Activated naive CD4-positive, alpha-beta T cell (primary cell): ENCODE measurements at places on chromosomes 6 and 20.
A peak's percentile ranks its signal among the peaks of the same experiment; 100 is the strongest.

GRCh38 chr6:708237-708598 is 15.3 kb upstream of the EXOC2 start:
- no peak for DNase-seq

DNA sequence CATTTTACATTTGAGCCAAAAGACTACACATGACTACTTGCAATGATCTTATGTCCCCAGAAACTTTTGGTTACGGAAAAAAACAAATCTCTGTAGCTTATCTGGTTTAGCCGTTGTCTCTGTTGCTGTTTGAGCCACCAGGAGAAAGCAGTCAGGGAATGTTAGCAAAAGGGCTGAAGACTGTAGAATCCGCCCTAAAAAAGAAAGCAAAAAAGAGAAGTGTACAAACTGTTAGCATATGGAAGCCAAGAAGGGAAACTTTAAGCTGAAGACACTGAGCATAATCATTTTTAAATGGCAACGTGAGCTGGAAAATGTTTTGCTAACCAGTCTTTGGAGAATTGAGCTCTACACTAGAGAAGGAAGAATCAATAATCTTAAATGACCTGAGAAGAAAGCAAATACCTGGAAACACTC is 69.9 kb upstream of the MYLIP start:
- DNase-seq, result no peak

GRCh38 chr6:133359760-133360159 is 118.6 kb downstream of the EYA4 start:
- no peak for DNase-seq

DNA sequence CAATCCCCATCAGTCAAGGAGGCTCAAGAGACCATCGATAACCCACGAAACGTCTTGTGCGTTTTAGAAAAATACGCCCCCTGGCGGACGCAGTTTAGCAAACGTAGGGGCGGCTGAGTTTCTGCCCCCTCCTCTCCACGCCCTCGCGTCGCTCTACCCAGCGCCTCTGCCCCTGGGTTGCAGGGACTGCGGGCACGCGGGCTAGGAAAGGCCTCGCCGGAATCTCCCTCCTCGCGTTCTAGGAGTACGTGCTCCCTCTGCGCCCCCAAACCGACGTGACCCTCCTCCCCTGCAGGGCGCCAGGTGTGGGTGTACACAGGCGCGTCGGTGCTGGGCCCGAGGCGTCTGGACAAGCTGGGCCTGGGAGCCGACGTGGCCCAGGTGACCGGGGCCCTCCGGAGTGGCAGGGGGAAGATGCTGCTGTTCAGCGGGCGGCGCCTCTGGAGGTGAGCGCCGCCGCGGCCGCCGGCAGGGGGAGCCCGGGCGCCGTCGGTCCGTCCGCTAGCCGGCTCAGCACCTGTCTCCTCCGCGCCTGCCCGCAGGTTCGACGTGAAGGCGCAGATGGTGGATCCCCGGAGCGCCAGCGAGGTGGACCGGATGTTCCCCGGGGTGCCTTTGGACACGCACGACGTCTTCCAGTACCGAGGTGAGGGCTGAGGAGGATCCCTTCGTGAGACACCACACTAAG is 5.3 kb downstream of the MMP9 start:
- DNase-seq, result peak; percentile 40

GRCh38 chr6:83870649-83871048 is 11.2 kb downstream of the CYB5R4 start:
- DNase-seq, result no peak

GRCh38 chr6:33636655-33637054 is 15.5 kb downstream of the ITPR3 start:
- no peak for DNase-seq

DNA sequence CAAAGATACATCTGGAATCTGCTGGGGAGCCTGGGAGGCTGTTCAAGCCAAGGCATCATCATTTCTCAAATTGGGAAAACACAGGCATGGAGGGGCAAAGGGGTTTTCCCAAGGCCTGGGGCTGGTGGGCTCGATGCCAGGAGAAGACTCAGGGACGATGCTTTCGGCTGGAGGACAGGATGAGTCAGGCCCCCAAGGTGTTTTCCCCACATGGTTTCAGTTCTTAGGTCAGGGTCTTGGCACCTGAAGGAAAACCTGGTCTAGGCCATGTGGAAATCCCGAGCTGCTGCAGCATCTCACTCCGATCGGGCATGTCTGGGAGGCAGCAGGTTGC is 348.1 kb downstream of the CDC5L start:
- no peak for DNase-seq

GRCh38 chr20:4122926-4123325 is 107.6 kb upstream of the RNF24 start:
- DNase-seq, result no peak

- DNase-seq, result no peak
Observed at GRCh38 chr20:60060593-60060992, 102.4 kb downstream of the CDH26 start.

GRCh38 chr6:142878407-142878806 is 66.6 kb downstream of the HIVEP2 start:
- no peak for DNase-seq

GRCh38 chr6:7647504-7647903 is 57.5 kb downstream of the SNRNP48 start:
- DNase-seq, result no peak

- no peak for DNase-seq
Observed at GRCh38 chr6:22451962-22452361, 117.4 kb upstream of the HDGFL1 start.

DNA sequence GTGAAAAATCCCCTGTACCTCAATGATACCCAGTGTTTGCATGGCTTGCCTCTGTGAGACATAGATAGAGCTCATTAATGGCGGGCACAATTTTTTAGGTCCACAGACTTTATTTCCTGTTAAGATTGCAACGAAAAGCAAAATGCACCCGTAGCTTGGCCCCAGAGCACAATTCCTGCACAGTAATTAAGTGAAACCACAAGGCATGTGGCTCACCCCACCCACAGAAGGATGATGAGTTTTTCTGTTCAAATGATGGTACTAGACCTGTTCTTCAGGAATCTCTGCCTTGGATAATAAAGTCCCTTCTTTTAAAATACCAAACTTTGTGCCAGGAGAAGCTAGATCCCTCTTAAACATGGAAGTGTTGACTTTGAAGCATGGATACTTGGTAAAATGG is 738.1 kb downstream of the QKI start:
- DNase-seq, result no peak

DNA sequence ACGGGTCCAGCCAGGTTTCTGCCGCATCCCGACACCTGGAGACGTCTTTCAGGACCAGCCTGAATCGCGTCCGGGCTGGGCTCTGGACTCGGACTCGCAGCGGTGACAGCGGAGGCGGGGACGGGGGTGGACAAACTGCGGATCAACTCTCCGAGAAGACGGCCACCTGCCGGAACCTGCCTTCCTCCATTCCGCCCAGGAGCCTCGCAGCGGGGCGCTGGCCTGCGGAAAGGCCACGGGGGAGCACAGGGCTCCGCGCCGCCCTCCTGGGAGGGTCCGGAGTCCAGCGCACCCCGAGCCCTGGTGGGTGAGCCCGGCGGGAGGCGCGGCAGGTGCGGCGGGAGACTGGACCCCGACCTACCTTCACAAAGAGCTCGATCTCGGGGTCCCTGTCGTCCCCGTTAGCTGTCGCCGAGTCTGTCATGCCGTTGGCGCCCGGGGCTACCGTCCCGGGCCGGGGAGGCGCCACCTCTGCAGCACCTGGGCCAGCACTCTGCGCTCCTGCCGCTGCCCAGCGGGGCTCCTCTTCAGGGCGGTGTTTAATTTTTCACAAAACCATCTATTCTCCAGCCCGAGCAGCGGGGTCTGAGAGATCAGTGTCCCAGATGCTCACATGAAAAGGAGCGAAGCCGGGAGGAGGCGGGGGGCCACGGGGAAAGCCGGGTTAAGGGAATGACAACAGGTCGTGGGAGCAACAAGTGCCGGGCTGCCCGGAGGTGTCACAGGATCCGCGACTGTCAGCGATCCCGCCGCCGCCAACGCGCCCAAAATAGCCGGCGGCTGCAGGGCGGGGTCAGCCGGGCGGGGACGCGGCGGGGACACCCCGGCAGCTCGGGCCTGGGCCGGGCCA is at the start of gene CLIC5:
Gene CLIC5 (minus strand): TSS at position 742 of the 850 bp plus-strand sequence. CDS start 318 bp downstream, at position 424.
- no peak for DNase-seq

GRCh38 chr6:4981761-4982160 is 22.1 kb downstream of the RPP40 start:
- DNase-seq, result no peak

DNA sequence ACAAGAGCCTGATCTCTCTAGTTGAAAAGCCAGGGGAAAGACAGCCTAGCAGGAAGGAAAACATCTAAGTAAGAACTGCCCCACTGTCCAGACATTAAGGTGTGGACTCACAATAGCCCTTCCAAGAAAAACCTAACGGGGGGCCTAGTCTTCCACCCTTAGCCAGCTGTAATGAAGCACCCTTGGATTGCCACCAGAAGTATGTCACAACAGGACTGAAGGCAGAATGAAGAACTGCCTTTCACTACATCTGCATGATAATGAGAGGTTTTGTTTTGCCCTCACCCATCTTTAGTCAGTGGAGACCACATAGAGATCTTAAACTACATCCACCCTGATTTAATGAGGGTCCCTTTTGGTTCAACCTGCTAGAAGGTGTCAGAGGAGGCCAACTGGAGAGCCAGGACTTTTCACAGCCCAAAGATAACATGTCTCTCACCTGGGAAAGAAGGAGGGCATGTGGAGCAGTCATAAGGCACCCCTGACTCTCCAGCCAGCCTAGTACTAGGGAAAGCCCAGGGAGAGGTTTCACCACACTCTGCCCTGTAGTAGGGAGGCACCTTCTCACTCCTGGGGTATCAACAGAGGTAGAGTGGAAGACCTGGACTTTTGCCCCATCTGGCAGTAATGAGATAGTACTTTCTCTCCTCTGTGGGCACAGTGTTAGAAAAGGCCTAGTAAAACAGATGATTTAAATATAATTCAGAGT is 1017.4 kb upstream of the MANEA start:
- DNase-seq, result no peak

- no peak for DNase-seq
Observed at GRCh38 chr6:164347455-164347854, 932.9 kb downstream of the QKI start.

DNA sequence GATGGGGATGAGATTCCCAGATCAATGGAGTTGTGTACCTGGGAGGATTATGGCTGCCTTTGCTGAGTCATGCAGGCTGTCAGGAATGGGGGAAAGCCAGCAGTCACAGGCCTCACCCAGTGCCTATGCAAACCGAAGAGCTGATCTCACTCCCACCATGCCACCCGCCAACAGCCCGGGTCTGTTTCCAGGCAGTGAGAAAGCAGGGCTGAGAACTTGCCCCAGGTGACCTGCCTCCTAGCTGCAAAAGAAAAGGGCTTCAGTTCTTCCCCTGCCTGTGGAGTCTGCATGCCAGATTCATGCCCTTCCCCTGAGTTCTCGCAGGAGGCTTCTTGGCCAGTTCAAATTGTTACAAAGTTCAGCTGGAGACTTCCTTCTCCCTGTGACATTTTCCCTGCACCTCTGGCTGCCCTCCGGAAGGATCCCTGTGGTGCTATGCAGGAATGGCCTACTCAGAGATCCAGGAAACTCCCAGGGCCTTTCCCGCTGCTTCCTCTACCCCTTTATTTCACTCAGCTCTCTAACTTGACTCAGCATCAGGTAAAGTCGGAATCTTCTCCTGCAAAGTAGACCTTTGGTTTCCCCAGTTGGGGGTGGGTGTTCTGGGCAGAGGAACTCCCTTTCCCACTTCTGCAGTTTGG is 71.5 kb upstream of the B3GAT2 start:
- DNase-seq, result no peak

GRCh38 chr6:42938987-42939809 is 9.9 kb downstream of the CNPY3 start:
- DNase-seq, result no peak

- peak; percentile 39 for DNase-seq
Observed at GRCh38 chr20:50588034-50588736, 78.0 kb downstream of the PTPN1 start.

DNA sequence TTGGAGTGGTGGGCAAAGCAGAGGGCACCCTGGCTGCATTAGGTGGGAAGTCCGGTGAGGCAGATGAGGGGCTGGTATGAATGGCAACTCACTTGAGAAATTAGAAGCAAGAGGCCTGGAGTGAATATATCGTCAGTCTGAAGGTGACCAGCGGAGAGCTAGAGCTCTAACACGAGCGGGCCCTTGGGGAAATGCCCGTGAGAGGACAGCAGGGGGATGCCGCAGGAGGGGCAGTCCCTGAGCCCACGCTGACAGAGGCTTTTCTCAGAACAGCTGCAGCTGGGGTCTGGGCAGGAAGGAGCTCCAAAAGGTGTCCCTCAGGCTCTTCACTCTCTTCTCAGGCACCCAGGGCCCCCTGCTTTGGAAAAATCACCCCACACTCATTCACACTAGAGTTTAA is 32.0 kb upstream of the CD93 start:
- no peak for DNase-seq

DNA sequence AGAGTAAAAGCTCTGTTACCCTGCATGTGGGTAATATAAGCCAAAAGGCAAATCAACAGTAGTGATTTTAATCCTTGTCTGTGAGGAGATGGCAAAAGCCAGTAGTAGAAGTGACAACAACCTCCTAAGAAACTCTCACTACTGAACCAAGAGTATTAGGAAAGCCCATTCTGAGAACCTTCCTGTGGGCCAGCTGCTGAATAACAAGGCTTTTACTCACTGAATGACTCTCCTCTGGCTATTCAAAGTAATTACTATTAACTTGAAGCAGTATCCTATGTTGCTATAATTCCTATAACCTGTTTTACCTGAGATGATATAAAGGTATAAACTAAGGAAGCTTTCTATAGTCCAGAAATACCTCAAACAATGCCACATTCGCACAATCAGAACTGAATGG is 55.1 kb downstream of the CHD6 start:
- DNase-seq, result no peak

DNA sequence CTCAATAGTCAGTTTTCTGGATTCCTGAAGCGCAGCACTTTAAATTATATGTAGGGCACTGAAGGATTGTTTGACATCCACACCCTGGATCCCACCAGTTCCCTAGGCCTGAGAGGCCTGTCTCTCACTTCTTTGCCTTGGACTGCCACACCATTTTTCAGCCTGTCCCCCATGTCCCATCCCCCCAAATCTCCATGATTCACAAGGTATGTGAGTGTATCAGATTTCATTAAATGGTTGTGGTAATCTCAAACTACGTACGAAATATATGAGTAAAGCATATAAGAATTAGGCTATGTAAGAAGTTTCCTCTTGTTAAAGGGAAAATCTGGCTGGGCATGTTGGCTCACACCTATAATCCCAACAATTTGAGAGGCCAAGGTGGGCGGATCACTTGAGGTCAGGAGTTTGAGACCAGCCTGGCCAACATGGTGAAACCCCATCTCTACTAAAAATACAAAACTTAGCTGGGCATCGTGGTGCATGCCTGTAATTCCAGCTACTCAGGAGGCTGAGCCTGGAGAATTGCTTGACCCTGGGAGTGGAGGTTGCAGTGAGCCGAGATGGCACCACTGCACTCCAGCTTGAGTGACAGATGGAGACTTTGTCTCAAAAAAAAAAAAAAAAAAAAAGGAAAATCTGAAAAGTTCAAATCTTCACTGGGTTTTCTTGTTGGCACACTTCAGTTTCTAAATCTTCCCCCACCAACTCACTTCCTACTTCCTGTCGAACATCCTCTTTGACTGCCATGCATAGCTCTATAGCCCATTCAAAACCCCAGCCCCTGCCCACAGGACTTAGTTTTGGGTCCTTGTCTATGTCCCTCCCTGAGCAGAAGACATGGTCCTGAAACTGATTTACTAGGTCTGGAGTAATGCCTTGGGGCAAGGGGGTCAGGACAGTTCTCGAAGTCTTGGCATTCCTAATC is 97.3 kb upstream of the SHLD1 start:
- no peak for DNase-seq
